ENCODE measurements at places on chromosomes 6 and 20. TPM values are rescaled to one million over a fixed set of nuclear protein-coding genes. Genes with fewer than 3 reads are reported as not detected.
A peak's percentile ranks its signal among the peaks of the same experiment; 100 is the strongest.

The C6orf141 gene
- 2.3 TPM for total RNA-seq

The SPATS1 gene
- not detected for total RNA-seq

The GSTA3 gene
- not detected for total RNA-seq

DNA sequence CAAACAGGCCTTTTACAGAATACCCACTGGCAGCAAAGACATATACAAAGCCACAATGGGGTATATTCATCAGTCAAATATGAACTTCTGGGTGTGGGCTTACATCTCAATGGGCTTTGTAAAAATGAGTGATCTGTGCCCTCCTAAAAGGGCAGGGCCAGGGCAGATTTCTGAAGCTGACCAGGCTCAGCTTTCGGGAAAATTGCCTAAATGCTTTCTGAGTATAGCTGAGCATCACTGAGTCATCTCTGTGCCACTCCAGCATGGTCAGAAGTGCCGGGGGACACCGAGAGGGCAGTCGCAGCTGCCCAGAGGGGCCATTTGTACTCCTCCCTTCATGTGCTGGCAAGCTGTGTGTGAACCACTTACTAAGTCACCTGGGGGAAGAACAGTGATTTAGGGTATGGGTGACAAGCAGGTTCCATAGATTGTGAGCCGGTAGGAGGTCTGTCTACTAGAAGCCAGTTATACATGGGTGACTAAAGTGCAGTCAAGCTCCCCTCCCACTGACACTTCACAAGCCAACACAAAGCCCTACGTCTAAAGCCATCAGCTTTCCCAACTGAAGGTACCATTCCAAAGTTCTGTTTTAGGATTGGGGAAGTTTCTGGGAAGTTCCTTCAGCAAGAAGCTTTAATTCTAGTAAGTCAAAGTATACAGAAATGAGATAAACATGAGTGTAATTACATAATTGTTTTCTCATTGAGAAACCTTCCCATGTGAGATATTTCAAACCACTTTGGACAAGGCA lies 147.6 kb upstream of the TAB2 start:
- DNase-seq, result peak; percentile 16

DNA sequence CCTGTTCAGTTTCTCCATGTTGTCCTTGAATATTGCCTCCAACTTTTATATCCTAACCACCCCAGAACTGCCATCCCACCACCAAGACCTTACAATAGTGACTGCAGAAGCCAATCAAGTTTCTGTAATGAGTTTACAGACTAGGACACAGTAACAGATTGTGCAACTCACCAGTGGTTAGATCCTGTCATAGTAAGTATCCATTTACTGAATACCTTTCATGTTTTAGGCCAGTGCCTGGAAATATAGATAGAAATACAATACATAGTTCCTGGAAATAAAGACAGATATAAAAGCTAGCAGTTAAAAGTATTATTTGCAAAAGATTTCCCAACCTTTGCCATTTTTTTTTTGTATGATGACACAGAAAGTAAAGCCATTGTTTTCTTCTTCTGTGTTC lies 471.8 kb upstream of the BTBD3 start:
- DNase-seq, result no peak

DNA sequence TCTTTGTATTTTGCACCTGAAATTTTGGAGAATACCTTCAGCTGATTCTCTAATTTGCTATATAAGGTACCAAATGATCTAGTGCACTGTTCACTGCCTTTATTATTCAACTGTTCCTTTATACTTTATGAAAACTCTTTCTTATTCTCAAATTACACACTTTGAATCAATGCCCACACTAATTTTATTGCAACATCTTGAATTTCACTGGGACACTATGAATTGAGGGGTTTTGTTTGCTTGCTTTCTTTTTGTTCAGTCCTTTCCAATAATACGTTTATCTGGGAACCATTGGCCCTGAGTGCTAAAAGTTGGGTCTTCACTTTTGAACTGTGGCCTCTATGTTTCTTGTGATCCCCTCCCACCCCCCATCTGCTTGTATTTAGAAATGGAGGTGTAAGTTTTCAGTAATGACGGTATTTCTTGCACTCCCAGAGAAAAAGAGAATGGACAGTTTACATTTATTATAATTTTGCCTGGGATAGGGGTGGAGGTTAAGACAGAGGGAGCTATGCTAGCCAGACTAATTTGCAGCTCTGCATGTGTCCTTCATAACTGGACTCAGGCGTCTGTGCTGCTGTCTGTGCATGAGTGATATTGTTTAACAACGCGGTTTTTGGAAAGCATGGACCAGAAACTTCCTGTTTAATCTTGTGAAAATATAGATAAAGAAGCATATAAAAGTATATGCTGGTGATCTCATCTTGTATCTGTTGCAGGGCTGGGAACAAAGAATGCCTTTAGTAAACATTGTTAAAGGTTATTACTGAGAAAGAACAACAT lies 98.1 kb downstream of the DNAH8 start:
- no peak for DNase-seq

DNA sequence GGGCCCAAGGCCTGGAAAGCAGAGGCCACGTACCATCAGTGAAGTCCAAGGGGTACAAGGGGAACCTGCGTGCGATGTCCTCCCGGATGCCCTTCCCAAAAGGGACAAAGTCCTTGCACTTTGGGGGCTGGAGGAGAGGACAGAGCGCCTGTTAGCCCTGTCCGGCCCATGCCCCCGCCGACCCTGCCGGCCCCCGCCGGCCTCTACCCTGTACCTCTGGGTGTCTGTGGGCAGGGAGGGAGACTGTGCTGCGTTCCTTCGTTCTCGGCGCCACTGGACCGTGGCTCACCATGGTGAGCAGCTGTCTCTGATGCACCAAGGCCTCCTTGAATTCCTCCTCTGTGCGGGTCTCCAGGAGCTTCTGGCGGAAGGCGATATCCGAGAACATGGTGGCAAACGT lies 7.9 kb downstream of the SLC4A11 start:
- DNase-seq, result no peak

GRCh38 chr6:15526212-15526701 lies 136.6 kb downstream of the DTNBP1 start:
- no peak for DNase-seq

GRCh38 chr6:63660757-63661156 lies 25.2 kb downstream of the PHF3 start:
- no peak for DNase-seq

DNA sequence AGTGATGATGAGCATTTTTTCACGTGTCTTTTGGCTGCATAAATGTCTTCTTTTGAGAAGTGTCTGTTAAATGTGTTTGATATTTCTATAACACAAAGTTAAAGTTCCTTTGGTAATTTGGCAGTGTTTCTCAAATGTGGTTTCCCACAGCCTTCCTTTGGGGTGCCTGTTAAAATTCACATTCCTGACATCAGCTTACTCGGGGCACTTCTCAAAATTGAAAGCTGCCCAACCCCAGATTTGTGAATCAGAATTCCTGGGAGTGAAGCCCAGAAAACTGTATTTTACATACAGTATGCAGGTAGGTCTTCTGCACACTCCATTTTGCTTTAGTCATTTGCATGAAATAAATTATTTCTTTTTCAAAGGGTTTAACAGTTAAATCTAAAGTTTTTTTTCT lies 207.9 kb downstream of the GMPR start:
- no peak for DNase-seq

Measured in tongue (tissue), 3 donors.